ENCODE measurements at places on chromosomes 6 and 20.

- peak; percentile 11 for DNase-seq
Measured at GRCh38 chr6:141562186-141562811, 570.4 kb upstream of the GJE1 start.

DNA sequence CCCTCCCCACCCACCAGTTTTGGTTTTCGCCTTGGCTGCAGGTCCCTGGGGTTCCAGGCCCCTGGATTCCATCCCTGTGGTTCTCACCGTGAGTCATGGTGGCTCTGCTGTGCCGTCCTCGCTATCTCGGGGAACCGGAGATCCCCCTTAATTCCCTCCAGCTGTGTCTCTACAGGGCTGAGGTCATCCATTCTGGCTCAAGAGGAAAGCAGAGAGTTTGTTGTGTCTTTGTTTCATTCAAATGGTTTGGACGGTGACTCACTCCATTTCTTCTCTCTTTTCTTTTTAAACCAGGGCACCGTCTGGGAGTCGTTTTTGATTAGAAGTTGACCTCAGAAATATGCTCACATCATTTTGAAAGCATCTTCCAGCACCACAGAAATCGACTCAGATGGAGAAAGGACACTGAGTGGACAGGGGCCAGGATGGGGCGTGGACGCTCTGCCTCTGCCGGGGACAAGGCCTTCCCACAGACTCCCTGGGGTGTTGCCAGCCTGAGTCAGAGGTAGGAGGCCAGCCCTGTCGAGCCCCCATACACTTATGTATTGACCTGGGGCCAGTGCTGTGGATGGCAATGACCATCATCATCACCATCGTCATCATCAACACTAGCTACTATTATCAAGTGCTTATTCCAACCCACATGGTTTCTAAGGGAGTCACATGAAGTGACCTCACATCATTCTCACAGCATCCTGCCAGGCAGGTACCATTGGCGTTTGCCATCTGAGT, 176.2 kb downstream of the NFATC2 start:
- DNase-seq, result no peak

- no peak for DNase-seq
Measured at GRCh38 chr20:58807801-58808200, 42.9 kb downstream of the GNAS-AS1 start.

GRCh38 chr6:99013145-99013544, 65.4 kb upstream of the FBXL4 start:
- DNase-seq, result no peak

GRCh38 chr6:108841377-108841855, 6.8 kb upstream of the ARMC2 start:
- DNase-seq, result no peak

DNA sequence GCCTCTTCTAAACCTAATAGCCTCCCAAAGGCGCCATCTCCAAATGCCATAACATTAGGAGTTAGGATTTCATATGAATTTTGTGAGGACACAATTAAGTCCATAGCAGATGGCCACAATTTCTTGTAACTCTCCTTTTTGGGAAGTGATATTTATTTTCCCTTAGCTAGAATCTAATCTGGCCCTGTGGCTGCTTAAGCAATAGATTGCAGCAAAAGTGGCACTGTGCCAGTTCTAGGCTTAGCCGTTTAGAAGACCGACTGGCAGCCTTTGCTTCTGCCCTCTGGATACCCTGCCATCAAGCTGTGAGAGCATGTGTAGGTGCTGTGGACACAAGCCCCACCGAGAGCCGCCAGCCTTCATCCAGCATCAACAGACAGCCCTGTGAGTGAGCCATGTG, 15.9 kb upstream of the ADGB start:
- no peak for DNase-seq

DNA sequence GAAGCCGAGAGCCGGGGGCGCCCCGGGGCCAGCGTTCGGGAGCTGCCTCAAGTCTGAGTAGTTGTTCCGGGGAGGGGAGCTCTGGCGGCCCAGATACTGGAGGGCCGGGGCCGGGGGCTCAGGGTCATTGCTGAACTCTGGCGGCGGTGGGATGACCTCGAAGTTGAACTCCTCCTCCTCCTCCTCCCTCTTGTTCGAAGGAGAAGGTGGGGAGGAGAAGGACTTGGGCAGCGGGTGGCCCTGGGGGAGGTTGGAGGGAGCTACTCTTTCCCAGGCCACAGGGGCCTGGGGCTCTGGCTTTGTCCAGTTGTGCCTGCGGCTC, 37.7 kb downstream of the C6orf132 start:
- DNase-seq, result no peak

GRCh38 chr20:1926237-1926636, 31.0 kb downstream of the SIRPA start:
- no peak for DNase-seq

DNA sequence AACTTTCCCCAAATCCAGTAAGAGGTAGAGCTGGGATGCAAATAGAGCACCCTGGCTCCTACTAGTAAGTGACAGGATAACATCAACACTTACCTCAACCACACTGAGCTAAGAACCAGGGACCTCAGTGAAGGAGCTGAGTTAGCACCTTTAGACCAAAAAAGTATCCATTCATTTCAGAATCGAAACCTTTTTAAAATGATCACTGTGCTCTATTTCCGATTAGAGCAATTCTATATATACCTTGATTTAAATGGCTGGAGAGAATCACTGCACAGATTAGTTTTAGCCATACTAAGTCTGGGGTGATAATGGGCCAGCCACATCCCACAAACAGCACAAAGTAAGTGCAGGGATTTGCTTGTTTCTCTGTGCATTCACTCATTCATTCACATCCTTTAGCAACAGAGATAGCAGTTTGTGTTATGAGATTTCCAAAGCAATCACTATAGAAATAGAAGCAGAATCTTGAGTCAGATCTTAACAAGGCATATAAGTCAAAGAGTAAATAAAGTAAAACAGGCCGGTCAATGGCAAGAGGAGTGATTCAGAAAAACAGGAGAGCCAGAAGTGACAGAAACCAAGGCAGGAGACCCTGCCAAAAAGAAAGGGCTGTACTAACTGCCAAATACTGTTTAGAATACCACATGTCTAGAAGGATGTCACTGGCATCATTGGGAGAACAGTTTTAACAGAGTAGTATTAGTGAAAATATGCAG, 136.3 kb downstream of the KIF13A start:
- no peak for DNase-seq

DNA sequence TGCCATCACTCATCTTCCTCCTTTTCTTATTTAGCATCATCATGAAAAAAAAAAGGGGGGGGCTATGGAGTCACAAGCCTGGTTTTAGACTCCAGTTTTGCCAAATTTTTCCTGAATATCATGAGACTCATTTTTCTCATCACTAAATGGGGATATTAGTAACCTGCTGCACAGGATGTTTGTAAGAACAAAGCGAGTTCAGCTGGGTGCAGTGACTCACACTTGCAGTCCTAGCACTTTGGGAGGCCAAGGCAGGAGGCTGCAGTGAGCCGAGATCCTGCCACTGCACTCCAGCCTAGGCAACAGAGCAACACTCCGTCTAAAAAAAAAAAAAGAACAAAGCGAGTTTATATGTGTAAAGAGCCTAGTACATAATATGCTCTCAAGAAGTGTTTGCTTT, 82.8 kb downstream of the TFAP2A start:
- no peak for DNase-seq

GRCh38 chr6:51963980-51964379, 123.4 kb downstream of the PKHD1 start:
- DNase-seq, result no peak

DNA sequence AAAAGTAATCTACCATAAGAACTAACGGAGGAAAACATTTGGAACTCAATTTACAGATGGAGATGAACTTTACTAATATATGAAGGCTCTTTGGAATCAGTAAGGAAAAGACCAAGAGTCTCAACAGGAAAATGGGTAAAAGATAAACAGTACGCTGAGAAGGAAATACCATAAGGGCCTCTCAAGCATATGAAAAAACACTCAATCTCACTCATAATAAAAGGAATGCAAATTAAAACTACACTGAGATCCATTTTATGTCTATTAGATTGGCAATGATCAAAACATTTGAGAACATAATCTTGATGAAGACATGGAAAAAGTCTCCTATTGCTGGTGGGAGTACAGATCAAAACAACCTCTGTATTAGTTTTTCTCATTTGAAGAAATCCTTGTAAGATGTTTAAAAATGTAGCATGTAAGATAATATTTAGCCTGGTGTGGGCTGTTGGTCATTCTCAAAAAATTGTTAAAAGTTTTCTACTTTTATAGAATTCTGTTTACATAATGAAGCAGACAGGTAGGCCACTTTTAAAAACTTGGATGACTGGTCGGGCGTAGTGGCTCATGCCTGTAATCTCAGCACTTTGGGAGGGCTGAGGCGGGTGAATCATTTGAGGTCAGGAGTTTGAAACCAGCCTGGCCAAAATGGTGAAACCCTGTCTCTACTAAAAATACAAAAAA, 14.5 kb downstream of the REV3L start:
- no peak for DNase-seq

DNA sequence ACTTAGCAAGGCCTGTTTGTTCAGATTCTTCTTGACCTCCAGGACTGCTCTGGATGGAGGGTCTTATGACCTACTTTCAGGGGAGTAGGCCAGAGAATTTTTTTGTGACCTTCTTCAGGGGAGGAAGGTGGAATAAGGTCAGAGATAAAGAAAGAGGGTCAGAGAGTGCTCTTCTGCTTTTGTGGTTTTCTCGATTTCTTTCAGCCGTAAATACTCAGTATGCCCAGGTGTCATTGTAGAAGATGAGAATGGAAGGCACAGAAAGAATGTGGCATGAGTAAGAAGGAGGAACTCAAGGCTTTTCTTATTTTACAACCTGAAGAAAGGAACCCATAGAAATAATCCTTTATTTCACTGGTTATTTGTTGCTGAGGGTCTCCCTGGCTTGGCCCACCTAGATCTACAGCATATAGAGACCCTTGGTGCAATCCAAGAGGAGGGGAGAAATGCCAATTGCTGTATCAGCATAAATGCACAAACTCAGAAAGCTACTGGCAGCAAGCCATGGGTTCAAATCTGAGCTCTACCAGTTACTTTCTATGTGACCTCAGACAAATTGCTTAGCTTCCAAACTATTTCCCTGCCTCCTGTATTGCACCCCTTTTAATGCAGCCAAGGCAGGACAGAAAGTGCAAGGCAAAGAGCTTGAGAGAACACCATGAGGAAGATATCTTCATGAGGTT, 68.0 kb downstream of the OLIG3 start:
- no peak for DNase-seq

GRCh38 chr6:125197795-125198269, 44.3 kb downstream of the TPD52L1 start:
- peak; percentile 21 for DNase-seq

DNA sequence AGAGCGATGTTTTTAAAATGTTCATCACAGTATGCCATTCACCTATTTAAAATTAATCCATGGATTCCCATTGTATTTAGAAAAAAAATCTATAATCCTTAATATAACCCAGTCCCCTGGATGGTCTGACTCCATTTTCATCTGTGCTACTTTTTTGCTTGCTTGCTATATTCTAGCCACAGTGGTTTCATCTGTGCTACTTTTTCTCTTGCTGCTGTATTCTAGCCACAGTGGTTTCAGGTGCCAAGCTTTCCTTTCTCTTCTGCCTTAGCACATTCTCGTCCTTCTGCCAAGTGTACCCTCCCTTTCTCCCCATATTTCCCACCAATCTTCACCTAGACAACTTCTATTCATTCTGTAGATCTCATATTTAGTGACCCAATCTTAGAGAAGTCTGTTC, 33.3 kb upstream of the SOX4 start:
- no peak for DNase-seq

GRCh38 chr6:115935361-115935760, 125.3 kb downstream of the FRK start:
- no peak for DNase-seq

DNA sequence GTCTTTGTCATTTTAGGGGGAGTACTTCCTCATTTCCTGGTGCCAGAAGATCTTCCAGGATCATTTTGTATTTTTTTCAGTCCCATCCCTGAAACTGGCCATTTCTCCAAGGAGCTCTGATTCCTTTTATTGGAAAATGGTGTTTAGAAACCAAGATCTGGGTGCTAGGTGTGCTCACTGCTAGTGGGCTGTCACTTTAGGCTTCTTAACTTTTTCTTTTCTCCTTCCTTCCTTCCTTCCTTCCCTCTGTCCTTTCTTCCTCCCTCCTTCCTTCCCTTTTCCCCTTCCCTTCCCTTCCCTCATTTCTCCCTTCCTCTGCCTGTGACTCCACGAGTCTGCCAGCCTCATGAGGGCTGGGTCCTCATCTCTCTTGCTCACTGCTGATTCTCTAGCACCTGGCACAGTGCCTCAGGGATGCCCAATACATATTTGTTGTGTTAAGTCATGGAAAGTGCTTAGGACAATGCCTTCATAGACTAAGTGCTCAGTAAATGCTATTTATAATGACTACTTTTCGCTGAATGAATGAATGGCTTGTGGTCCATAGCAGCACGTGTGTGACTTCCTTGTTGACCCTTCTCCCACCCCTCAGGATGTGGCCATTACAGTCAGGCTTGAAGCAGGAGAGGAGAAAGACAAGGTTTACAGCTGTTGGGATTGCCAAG, 36.9 kb downstream of the APCDD1L start:
- DNase-seq, result no peak

DNA sequence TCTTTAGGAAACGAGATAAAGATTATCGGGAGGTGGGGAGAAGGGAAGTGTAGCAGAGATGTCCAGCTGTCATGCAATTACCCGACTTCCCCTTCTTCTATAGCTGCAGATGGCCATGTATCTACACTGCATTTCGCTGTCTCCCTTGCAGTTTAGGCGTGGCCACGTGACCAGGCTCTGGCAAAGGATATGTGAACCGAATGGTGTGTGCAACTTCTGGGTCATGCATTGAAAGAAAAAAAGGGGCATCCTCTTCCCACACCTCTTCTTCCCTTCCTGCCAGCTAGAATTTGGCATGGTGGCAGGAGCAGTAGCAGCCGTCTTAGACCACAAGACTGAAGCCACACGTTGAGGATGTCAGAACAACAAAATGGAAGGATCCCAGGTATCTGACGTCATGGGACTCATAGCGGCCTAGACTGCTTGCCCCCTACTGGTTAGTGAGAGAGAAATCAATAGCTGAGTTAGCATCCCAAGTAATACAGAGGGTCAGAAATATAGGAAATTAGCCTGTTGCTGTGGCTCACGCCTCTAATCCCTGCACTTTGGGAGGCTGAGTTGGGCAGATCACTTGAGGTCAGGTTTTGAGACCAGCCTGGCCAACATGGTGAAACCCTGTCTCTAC, 32.8 kb downstream of the TCF15 start:
- peak; percentile 45 for DNase-seq

- DNase-seq, result peak; percentile 63
Measured at GRCh38 chr6:153947808-153948447, 91.1 kb upstream of the OPRM1 start.

DNA sequence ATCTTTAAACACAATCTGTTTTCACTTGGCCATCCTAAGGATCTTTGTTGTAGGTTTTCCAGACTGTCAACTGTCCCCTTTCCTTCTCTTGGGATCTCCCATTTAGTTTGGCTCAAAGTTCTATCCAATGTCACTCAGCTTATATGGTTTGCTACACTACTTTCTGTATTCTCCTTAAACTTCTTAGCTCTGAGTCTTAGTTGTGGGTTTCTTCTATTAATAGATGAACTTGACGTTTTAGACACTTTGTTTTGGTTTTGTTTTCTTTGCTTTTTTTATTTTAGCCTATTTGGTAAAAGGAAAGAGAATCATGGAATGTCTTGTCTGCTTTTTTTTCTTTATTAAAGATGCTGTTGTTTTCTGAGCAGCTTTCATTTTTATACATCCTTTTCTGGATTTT, 11.4 kb downstream of the RMND1 start:
- DNase-seq, result no peak

GRCh38 chr6:27096834-27097511, 150.5 kb upstream of the PRSS16 start:
- peak; percentile 38 for DNase-seq

Data from HEK293T (cell line).